Activated CD4-positive, alpha-beta memory T cell treated with anti-CD3 and anti-CD28 coated beads for 36 hours (primary cell): ENCODE measurements at places on chromosomes 12 and 14.
A peak's percentile ranks its signal among the peaks of the same experiment; 100 is the strongest.

DNA sequence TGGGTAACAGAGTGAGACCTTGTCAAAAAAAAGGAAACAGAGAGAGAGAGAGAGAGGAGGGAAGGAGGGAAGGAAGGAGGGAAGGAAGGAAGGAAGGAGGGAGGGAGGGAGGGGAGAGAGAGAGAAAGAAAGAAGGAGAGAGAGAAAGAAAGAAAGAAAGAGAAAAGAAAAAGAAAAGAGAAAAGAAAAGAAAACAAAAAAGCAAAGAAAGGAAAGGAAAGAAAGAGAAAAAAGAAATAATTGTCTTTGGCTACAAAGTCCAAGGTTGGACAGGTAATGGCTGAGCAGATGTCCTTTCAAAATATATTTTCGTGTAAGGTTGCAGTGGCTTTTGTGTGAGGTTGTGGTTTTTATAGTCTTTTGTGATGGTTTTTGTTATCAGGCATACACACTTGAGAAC lies 21.6 kb upstream of the CCDC60 start:
- DNase-seq = no peak

- DNase-seq = no peak
Measured at GRCh38 chr12:78248321-78248720, 417.6 kb downstream of the NAV3 start.

DNA sequence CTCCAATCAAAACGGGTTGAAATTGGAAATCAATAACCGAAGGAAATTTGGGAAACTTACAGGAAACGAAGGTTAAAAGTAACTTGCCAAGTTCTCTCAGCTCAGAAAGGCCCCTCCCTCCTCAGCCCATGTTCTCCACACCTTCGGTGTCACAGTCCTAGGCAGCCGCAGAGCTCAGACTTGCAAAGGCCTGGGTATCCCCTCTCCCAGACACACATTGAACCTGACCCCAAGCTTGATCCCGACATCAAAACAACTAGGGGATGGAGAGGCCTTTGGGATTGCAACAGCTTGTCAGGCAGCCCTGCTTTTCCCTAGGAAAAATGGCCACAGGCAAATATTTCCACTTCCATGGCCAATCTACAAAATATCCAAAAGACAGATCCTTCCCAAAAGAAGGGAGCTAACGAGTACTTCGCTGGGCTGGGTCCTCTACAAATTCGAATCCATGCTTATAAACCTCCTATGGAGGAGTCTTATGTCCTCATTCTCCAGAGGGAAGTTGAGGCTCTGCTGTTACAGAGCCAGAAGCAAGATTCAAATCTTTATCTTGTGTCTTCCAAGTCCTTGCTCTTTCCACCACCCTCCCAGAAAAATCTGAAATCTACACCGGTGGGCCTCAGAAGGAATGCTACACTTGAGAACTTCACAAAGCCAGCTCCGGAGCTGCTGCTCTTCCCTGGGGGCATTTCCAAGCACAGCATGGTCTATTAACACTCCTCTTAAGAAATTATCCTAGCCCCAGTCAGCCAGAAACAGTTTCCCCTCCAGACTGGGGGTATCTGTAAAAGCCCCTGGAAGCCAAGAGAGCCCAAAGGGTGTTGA lies 35.7 kb upstream of the PNMA1 start:
- DNase-seq = no peak

DNA sequence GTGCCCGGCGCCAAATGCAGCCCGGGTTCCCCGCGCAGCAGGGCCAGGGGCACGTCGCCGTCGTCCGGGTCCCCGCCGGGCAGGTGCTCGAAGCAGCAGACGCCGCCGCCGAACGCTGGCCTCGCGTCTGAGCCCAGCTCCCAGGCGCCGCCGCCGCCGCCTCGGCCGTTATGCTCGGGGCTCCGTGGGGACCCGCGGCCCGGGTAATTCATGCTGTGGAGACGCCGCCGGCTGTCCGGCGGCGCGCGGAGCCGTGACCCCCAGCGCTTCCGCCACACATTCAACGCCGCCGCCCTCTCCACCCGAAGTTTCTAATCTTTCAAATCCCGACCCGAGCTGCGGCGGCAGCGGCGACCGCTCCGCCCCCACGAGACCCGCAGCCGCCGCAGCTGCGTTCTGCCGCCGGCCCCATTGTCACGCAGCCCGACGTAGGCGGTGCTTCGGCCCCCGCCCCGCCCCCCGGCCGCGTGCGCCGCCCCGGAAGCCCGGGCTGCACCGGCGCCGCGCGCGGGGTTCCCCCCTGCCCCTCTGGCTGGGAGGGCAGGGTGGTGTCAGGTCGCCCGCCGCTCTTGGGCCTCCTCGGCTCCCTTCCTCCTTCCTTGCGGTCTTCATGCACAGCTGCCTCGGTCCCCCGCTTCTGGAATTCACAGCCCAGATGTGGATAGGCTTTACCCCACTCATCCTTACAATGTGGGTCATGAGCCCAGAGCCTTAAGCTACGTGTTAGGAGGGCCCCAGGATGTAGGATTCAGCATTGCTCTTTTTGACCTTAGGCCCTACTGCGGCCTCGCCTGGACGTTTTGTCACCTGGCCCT lies at the start of gene DDHD1:
Gene DDHD1 (minus strand): TSS at position 437 of the 815 bp plus-strand sequence. CDS start 225 bp downstream, at position 212.
- peak; percentile 88 for DNase-seq

- DNase-seq = no peak
Measured at GRCh38 chr14:20143911-20144310, 5.3 kb downstream of the OR4N5 start.

- no peak for DNase-seq
Measured at GRCh38 chr14:50225974-50226297, 5.4 kb downstream of the SOS2 start.

DNA sequence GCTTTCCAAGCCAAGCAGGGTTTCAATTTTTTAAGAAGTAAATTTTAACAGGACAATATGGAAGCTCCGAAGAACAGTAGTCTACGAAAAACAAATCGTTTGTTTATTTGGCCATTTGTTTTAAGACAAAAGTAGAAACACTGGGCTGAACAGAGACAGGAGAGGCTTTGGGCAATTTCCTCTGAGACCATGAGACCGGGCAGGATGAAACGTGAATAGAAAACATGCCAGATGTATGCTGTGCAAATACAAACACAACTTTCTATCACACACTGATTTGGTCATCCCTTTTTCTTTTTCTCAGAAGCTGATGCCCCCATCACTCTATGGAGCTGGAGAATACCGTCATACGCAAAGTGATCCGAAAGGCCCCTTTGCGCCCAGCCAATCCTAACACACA lies 1111.1 kb downstream of the BCL11B start:
- no peak for DNase-seq

GRCh38 chr12:114823724-114824123 lies 139.7 kb upstream of the TBX3 start:
- DNase-seq = no peak

DNA sequence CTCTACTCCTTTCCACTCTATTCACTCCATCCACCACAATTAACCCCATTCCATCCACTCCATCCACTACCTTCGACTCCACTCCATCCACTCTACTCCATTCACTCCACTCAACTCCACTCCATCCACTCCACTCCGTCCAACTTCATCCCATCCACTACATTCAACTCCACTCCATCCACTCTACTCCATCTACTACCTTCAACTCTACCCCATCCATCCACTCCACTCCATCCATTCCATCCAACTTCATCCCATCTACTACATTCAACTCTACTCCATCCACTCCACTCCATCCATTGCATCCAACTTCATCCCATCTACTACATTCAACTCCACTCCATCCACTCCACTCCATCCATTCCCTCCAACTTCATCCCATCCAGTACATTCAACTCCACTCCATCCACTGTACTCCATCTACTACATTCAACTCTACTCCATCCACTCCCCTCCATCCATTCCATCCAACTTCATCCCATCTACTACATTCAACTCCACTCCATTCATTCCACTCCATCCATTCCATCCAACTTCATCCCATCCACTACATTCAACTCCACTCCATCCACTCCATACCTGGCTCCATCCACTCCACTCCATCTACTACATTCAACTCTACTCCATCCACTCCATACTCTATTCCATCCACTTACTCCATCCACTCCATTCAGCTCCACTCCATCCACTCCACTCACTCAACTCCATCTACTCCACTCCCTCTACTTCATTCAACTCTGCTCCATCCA lies 16.4 kb downstream of the HNF1A start:
- no peak for DNase-seq

DNA sequence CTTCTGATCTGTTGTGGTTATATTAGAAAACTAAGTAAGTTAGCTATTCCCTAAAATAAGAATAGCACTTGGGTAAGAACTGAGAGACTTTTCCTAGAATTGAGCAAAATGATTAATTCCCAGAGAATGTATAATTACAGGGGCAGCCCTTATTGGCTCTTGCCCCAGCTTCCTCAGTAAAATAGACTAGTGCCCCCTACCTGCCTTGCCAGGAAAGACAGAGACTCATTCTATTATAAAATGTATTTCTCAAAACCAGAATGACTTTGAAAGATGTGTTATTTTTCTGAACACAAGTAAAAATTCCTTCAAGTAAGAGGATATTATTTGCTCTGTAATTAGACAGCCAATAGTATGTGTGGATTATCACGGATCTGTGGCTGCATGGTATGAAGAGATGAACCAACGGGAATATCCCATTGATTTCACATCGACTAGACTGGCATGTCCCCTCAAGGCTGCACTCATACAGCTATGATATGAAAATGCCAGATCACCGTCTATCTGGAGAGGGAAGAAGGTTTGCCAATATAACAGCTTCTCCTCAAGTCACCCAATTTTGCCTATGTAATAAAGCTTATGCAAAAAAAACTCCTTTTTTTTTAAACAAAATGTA lies 7.4 kb upstream of the GLRX5 start:
- DNase-seq = peak; percentile 68

GRCh38 chr14:26200687-26201086 lies 397.1 kb downstream of the NOVA1 start:
- no peak for DNase-seq

DNA sequence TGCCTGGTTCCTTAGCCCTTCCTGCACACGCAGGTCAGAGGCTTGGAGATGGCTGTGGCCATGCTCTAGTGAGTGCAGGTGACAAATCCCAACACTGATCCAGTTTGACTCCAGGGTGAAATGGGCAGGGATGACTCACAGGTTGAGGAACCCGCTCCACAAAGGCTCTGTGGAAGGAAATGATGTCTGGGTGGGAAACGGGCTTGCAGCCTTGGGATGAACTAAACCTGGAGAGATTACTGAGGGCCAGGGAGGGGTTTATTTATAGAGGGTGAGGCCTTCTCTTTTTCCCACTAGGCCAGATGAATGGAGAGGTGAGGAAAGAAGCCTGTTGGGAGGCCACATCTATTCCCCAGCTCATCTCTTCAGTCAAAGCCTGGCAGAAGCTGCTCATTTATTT lies 29.3 kb upstream of the EMP1 start:
- no peak for DNase-seq

GRCh38 chr12:118402251-118402650 lies 25.9 kb downstream of the SUDS3 start:
- no peak for DNase-seq

DNA sequence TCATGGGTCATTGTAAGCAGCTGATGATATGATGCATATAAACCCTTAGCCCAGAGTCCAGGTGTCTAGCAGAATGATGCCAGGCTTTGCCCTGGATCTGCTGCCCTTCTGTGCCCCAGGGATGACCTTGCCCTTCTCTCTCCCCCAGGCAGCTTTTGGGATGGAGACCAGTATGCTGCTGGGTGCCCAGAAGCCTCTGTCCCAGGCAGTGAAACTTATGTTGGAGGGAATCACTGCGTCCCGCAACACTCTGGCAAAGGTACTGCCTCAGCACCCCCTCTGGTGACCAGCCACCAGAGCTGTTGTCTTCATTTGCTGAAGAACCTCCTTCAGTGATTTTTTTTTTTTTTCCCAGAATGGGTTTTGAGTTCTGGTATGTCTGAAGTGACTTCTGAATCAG lies 23.3 kb downstream of the CYP46A1 start:
- DNase-seq = no peak

DNA sequence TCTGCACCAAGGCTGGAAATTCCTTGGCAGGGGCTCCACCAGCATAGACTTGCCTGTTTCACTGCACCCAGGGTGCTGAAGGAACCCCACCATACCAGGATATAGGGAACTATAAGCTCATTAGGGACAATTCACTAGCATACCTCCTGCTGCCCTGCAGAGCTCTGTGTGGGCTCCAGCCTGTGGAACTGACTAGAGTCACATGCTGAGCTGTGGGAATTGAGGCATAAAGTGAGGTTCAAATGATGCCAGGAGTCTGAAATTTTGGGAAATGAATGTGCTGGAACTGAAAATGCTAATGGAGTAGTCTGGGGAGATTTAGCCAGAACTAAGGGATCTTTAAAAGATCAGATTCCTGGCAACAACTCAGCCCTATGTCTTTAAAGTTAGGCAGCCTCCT lies 7.3 kb upstream of the EMP1 start:
- no peak for DNase-seq
